Lung microvascular endothelial cell (primary cell): ENCODE measurements at places on chromosomes 5 and 9.
A peak's percentile ranks its signal among the peaks of the same experiment; 100 is the strongest.

- DNase-seq = peak; percentile 37
Measured at GRCh38 chr9:128552744-128553440, 505 bp downstream of the SPTAN1 start.

GRCh38 chr5:74251141-74252035 lies 389.1 kb downstream of the ENC1 start:
- peak; percentile 62 for DNase-seq

GRCh38 chr9:122950263-122950662 lies 9.4 kb downstream of the RABGAP1 start:
- no peak for DNase-seq

DNA sequence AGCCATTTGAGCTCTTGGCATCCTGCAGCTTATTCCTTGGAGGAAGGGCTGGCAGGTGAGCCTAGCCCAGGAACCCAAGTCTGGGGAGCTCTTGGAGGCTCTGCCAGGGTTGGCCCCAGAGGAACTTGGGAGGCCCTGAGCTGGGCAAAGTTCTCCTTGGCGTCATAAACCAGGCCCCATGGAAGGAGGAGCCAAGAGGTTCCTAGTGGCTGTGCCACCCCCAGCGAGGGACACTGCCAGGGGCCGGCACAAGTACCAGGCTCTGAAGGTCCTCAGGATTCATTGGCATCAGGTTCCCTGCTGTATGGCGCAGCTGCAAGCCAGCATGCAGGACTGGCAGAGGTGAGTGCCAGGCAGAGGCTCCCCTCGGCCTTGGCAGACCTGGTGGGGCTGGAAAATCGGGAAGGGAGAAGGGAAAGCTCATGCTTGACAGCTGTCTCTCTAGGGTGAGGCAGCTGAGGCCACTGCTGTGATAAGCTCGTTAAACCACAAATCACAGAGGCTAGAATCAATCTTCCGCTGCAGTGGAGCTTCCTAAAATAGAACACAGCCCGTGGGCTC lies 54.6 kb upstream of the SYNPO start:
- no peak for DNase-seq

DNA sequence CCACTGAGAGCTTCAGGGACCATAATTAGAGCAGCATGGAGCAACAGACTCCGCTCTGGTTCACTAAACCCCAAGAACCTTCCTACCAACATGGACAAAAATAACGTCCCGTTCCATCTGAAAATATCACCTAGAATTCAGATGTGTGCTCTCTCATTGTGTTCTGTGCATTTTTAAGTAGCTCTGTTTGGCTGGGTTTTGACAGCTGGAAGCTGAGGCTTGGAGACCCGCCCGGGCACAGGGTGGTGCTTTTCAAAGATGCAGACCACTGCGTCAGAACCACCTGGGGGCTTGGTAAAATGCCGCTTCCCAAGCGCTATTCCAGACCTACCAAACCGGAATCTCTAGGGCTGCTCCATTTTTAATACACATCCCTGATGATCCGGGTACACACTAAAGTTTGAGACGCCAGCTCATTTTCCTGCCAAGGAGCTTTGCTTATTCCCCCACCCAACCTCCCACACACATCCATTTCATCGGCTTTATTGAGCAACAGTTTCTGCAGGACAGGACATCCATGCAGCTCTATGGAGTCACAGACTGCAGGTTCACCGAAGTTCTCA lies 104.8 kb downstream of the GABBR2 start:
- no peak for DNase-seq

DNA sequence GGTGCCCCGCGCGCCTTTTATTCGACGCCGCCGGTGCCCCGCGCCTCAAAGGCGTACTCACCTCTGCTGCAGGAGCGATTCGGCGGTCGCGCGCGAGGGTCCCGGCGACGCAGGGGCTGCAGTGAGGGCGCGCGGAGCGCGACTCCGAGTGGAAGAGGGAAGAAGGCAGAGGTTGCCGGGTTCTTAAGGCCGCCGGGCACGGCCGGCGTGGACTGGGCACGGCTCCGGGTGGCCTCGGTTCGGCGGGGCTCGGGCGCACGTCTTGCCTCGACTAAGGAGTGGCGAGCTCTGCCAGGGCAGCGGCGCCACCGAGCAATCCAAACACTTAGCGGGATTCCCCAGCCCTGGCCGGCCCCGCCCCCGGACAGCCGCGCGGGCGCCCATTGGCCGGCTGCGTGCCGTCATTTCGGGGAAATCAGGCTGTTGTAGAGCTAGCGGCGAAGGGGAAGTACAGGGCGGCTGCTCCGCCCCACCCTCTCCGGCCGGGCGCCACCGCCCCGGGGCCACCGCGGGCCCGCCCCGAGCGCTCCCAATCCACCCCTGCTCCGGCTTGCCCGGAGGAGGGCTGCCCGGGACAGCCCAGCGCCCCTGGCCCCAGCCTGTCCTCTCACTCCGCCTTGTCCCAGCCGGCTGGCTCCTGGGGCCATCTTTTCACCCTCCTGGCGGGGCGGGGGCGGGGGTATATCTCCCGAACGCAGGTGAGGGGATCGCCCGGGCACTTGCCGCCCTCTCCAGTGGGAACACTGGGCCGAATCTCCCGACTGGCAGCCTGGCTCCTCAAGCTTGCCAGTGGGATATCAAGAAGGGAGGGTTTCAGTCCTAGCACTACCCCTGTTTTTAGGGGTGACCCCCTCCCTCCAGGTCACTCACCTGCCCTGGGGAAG lies at the start of gene IRF1:
TSS of gene IRF1 (minus strand) at position 290 of the 884 bp plus-strand sequence. CDS start 1,295 bp downstream, outside the sequence.
- DNase-seq = peak; percentile 96

GRCh38 chr5:10248378-10249260 lies 1.1 kb downstream of the ATPSCKMT start:
- DNase-seq = no peak

GRCh38 chr5:38184627-38185026 lies 73.7 kb upstream of the EGFLAM start:
- no peak for DNase-seq

- DNase-seq = no peak
Measured at GRCh38 chr9:136844761-136845464, 2.6 kb downstream of the AJM1 start.

- no peak for DNase-seq
Measured at GRCh38 chr9:79884546-79884945, 312.8 kb downstream of the TLE4 start.
